ENCODE measurements at places on chromosomes 2 and 18.

DNA sequence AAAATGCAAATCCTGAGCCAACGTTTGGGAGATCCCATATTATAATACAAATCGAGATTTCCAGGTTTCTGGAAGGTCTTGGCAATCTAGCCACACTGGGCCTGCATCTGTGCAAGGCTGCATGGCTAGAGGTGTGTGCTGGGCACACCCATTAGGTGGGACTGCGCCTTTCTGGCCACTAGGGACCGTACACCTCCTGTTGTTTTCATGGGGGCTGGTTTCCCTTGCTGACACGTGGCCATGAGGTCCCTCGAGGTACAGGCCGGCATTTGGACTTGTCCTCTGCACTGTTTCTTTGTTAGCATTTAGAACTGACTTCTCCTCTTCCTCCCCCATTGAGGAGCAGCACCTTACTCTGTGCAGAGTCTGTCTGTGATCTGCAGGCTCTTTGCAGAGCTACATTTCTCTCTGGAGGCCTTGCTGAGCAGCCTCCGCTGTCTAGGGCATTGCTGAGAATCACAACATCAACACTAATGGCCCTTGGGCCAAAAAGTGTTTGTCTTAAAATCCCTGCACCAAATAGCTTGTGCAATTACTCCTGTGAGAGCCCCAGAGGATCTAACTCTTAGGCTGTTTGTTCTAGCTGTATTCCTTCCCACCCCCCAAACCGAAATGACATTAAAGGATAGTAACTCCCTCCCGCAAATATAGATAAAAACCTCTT lies 131.2 kb downstream of the NEDD4L start:
- no peak for DNase-seq

DNA sequence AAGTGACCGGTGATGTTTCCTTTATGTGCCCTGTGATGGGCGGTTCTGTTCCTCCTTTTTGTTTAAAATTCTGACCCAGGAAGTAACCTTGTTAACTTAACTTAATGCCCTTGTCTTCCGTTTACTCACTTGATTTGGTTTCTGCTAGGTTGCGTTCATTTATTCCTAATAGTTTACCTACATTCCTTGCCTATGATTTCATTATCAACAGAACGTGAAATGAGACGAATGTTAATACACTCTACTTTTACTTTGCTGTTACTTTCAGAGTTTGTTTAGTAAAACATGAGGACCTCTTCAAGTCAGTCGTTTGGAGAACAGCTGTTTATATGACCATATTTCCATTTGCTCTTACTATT lies 638 bp downstream of the CEP192 start:
- DNase-seq: no peak

DNA sequence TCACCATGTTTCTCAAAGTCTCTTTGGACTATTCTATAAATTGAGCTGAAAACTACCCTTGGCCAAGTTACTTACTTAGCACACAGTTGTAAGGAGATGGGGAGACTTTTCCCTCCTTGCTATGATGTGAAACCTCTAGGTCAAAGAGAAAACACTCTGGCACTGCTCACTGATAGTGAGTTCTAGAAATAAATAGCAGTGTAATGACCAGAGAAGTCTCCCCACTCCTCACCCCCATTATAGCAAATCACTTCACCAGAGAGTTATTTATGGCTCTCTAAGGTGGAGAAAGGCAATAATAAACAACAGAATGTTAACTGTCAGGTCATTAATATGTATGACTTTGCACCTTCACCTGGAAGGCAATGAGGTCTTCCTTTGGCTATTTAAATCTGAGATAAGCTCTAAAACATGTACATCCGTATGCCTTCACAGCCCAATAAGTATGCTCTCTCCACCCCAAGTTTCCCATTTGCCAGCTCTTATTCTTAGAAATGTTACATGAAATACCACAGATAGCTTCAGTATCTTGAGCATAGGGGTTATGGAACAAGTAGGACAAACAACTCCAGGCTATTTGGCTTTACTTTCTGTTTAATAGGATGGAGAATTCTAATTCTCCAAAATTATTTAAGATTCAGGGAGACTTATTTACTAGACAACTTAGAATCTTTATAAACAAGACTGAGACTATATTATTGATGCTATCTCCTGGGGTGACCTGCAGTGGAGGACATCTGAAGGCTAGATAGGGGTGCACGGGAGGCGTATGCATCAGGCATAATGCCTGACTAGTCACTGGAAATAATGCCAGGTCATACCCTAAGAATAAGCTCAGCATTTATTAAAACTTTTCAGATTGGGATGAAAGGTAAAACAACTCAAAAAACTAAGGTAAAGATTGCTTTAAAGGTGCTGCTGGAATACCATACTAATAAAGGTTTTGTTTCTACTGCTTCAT lies 65.3 kb upstream of the DTNB start:
- no peak for DNase-seq

DNA sequence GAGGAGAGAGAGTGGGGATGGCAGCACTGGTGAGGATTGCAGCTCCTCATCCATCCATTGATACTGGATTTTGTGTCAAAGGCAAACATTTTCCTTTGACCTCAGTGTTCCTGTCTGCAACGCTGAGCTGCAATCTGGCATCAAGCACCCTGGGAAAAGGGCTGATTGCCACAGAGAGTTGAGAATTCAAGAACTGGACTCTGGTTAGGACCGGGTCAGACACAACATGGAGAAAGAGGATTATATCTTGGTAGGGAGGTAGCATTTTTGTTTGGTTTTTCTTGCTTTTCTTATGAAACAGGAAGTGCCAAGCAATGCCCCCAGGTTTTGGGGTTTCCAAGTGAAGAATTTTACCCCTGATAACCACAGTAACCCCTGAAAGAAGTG lies 81.9 kb upstream of the PKDCC start:
- no peak for DNase-seq

GRCh38 chr2:233108611-233109490 lies 48.7 kb downstream of the INPP5D start:
- no peak for DNase-seq

Data from suppressor macrophage (primary cell).